ENCODE measurements at places on chromosomes 7 and 10. TPM values are rescaled to one million over a fixed set of nuclear protein-coding genes. Genes with fewer than 3 reads are reported as not detected.

The ASB10 gene
- not detected for total RNA-seq

The ENTPD7 gene
- total RNA-seq = 14.6 TPM

The STEAP1B gene
- total RNA-seq = 0.08 TPM

The TTYH3 gene
- total RNA-seq = 24.8 TPM

The VSTM4 gene
- total RNA-seq = 2.7 TPM

The TSPAN13 gene
- total RNA-seq = 0.17 TPM

The NKX1-2 gene
- 0.05 TPM for total RNA-seq

The ANXA8 gene
- total RNA-seq = 0.88 TPM

The SPDYE6 gene
- not detected for total RNA-seq

The CLDN3 gene
- not detected for total RNA-seq

- DNase-seq = peak; percentile 50
Measured at GRCh38 chr7:34928052-34928451, 109.2 kb downstream of the DPY19L1 start.

DNA sequence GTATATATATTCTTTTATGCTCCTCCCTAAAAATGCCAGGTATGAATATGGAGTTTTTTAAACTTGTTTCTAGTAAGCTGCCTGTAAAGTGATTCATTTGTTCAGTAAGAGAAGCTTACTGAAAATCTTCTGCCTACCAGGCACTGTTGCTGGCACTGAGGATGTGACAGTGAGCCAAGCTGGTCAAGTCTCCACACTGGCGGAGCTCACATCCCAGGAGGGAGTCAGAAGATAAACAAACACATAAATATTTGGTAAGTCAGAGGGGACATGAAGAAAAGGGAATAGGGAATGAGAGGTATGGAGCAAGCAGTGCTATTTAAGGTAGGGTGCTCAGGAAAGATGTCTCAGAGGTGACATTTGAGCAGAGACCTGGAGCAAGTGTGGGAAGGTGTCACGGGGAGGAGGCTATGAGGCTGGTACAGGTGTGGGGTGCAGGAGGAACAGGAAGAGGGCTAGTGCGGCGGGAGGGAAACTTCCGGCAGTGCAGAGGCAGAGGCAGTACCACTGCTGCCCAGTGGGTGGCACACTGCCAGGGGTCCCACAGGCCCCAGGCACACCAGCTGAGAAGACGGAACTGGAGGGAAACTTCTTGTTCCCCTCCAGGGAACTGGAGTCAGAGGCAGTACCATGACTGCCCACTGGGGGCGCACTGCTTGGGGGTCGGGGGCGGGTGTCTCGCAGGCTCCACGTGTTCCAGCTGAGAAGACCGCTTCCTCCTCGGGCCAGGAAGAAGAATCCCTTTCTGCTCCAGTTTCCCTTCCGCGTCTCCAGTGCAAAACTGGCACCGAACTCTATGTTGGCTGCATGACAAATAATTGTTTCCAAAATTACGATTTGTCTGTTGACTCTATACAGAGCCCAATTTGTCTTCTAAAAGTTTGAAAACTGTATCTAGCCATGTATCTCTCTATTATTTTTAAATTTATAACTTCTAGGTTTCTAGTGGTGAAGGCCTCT lies 161.0 kb downstream of the TEX36 start:
- peak; percentile 49 for DNase-seq

DNA sequence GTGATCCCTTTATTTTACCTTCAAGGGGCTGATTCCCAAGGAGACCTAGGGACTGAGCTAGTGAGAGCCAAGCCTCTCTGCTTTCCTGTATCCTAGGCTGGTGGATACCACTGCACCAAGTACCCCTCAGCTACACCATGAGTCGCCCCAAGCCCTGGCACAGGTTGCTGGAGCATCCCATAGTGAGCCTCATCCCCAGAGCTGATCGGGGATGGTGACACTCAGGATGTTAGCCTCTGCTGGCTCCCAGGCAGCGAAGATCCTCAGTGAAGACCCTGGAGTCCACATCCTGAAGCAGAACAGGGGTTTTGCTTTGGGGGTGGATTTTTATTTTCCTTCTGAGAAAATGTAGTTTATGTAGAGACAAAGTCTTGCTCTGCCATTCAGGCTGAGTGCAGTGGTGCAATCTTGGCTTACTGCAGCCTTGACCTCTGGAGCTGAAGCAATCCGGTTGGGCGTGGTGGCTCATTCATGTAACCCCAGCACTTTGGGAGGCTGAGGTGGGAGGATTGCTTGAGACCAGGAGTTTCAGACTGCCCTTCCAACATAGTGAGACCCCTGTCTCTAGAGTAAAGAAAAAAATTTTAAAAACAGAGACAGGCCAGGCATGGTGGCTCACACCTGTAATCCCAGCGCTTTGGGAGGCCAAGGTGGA lies 12.5 kb upstream of the ZNF212 start:
- no peak for DNase-seq

GRCh38 chr7:45036317-45036716 lies 36.3 kb downstream of the CCM2 start:
- no peak for DNase-seq

DNA sequence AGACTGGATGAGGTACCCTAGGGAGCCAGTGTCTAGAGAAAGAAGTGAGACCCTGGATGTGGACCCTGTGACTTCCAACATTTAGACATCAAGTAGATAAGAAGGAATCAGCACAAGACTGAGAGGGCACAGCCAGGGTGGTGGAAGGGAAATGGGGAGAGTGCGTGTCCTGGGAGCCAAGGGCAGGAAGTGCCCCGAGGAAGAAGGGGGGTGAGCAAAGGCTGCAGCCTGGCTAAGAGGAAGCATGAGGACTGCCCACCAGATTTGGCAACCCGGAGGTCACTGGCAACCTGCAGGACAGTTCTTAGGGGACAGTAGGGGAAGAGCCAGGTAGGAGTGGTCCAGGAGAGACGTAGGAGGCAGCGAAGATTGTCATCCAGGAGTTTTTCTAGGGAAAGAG lies 14.8 kb downstream of the COL13A1 start:
- DNase-seq = no peak

GRCh38 chr10:132654708-132655661 lies 117.4 kb downstream of the INPP5A start:
- DNase-seq = peak; percentile 67

GRCh38 chr10:80660736-80661135 lies 123.0 kb downstream of the SH2D4B start:
- DNase-seq = no peak

GRCh38 chr10:122021828-122022227 lies 32.9 kb downstream of the TACC2 start:
- no peak for DNase-seq

DNA sequence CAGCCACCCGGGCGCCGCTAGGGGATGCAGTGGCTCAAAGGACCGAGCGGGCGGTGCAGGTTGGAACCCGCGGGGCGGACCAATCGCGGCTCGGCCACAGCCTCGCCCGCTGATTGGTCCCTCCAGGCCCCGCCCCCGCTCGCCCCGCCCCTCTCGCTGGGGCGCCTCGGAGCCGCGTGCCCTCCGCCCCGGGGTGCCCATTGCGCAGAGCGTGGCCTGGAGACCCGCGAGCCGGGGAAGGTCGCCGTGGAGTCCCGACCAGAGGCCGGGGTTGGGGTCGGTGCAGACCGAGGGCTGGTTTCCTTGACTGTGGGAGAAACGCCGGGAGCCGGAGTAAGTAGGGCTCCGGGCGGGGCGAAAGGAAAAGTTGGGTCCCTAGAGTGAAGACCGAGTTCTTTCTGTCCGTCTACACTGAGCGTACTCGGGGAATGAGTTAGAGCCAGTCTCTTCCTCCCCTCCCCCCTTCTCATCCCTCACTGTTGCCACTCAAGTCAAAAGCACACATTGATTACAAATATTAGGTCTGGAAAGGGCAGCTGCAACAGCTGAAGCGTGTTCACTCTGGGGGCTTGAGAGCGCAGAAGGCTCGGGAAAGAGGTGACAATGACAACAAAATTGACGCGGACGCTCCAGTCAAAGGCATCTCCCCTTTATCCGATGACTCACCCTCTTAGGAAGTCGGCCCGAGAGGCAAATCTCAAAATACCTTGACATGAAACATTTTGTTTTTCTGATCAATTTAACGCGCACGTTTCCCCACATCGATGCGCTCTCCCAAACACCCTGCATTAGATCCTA lies 843 bp upstream of the GATA3 start:
- peak; percentile 76 for DNase-seq

DNA sequence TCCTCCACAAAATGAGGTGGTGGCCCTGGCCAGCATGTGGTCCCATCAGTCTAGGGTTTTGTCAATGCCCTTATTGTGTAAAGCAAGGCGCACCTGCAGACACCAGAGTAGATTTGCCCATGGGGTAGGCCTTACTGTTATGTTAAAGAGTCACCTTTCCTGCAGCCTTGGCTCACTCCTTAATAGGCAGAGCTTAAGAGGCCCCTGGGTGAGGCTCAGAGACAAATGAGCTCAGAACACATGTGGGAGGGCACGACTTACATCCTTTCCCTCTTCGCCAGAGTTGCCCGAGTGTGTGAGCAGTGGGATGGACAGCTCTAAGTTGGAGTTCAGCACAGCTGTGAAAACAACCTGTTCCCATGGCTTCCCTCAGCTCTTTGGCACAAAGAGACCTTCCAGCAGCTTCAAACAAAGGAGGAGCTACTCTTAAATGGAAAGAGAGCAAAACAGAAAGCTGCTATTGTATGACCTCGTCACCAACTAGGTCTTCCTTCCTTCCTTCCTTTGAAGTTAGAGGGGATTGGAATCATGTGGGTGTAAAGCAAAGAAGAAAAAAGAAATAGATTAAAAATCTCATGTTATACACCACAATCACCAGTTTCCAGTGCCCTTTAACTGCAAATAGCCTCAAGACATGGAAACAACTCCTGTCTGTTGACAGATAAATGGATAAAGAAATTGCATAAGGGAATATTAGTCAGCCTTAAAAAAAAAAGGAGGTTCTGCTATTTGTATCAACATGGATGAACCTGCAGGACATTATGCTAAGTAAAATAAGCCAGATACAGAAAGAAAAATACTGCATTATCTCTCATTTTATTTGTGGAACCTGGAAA lies 11.9 kb upstream of the XPNPEP1 start:
- peak; percentile 46 for DNase-seq

- DNase-seq = no peak
Measured at GRCh38 chr7:79820387-79820786, 314.2 kb upstream of the GNAI1 start.

DNA sequence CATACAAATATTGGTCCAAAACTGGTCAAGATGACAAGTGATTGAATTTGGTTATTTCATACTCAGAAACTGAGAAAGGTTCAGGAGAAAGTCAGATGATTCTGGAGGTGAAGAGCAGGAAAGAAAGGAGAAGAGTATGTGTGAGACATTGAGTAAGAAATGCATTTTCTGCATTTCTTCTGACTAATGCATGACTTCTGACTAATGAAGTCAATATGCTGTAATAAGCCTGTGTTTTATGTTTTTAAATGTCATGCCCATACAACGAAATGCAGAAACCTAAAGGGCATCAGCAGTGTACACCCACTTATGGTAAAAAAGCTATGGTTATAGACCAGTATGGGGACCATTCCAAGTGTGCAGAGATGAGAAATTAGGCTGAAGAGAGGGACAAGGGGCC lies 1227.8 kb upstream of the SORCS1 start:
- DNase-seq = peak; percentile 59

DNA sequence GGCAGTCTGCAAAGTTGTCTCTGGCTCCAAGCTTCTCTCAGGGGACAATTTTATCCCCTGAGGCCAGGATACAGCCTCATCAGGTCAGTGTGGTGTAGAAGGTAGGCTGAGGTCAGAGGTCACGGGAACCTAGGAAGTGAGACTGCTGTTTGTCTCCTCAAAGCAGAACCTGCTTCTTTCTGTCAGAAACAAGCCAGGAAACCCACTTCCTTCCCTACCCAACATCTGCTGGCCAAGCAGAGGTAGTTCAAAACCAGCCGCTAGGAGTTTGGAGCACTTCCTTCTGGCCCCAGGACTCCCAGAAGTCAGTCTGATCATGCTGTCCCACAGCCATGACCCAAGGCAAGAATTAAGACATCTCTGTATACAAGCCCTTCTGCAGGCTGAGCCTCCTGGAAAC lies 12.2 kb downstream of the CLRN3 start:
- no peak for DNase-seq

- DNase-seq = no peak
Measured at GRCh38 chr7:153072806-153073205, 313.3 kb downstream of the ACTR3B start.

DNA sequence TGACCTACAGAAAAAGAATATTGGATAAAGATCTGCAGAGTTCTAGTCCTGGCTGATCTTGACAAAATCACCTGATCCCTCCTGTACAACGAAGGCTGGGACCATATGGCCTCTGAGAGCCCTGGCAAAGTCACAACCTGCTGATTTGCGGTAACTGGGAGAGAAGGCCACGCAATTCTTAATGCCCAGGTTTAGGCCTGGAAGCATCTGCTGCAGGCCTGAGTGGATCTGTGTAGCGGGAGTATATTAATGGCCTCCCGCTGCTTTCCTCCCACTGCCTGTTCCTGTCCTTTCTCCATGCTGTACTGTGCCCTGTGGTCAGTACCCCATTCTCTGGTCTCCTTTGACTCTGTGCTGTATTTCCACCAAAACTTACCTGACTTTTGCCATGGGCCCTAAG lies 24.2 kb downstream of the AKR1B1 start:
- no peak for DNase-seq

DNA sequence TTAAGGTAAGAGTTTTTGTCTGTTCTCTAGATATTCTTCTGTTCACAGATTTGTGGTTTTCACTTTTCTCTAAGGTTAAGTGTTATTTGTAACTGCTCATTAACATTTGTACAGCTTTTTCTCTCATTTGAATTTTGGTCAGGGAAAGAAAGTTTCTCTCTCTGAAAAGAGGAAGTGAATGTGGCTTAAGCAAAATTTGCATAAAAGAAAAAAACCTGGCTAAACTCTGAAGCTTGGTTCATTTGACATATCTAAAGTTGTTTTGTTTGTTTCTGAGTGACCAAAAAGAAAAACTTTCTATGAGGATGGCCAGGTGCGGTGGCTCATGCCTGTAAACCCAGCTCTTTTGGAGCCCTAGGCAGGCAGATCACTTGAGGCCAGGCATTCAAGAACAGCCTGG lies 22.0 kb upstream of the SLC26A4 start:
- no peak for DNase-seq

GRCh38 chr7:156903232-156903909 lies 10.4 kb upstream of the LMBR1 start:
- peak; percentile 94 for DNase-seq

GRCh38 chr7:7125963-7126362 lies 56.4 kb upstream of the C1GALT1 start:
- no peak for DNase-seq

- DNase-seq = no peak
Measured at GRCh38 chr10:70782086-70782745, 3.0 kb downstream of the TBATA start.

DNA sequence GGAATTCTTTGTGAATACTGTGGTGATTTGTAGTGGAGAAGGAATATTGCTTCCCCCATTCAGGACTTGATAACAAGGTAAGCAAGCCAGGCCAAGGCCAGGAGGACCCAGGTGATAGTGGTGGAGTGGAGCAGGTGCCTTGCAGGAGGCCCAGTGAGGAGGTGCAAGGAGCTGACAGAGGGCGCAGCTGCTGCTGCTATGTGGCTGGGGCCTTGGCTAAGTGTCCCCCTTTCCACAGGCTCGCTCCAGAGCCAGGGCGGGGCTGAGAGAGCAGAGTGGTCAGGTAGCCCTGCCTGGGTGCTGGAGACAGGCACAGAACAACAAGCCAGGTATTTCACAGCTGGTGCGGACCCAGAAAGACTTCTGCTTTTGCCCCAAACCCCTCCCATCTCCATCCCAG lies 162.9 kb downstream of the EGFR start:
- no peak for DNase-seq
